ENCODE measurements at places on chromosomes 7 and 10. TPM values are rescaled to one million over a fixed set of nuclear protein-coding genes. Genes with fewer than 3 reads are reported as not detected.

DNA sequence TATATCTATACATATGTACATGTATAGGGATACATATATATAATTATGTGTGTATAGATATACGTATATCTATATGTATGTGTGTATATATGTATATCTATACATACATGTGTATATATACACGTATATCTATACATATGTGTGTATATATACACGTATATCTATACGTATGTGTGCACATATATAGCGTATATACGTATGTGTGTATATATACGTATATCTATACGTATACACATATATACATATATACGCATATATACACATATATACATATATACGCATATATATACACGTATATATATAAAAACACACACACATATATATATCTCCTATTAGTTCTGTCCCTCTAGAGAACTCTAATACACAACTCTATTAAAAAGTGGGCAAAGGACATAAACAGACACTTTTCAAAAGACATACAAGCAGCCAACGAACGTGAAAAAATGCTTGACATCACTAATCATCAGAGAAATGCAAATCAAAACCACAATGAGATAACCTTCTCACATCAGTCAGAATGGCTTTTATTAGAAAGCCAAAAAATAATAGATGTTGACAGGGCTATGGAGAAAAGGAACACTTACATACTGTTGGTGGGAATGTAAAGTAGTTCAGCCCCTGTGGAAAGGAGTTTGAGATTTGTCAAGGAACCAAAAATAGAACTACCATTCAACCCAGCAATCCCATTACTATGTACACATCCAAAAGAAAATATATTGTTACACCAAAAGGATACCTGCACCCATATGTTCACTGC, 22.0 kb upstream of the TMEM120A start:
- H3K36me3 ChIP-seq, result peaks cover 14% of the 10 kb centered on the region

DNA sequence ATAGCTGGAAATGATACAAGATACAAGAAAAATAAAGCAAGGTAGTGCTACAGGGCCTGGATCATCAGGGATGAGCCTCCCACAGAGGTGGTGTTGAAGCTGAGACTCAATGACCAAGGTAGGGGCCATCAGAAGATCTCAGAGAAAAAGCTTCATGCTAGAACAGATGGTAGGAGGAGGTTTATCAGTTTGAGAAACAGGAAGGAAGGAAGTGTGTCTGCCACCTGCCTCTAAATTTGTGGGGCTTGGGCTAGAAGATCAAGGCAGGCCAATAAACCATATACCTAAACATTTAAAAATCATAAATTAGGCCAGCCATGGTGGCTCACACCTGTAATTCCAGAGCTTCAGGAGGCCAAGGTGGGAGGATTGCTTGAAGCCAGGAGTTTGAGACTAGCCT, 410.8 kb upstream of the PRKCQ start:
- no peaks in the 10 kb centered on the region for H3K36me3 ChIP-seq
- DNase-seq, result no peak
- no peaks in the 10 kb centered on the region for H3K4me1 ChIP-seq
- H3K4me3 ChIP-seq, result no peak overlapping the region
- H3K27ac ChIP-seq, result no peak overlapping the region

- no peak for DNase-seq
- H3K4me1 ChIP-seq, result no peaks in the 10 kb centered on the region
- no peaks in the 10 kb centered on the region for H3K36me3 ChIP-seq
- H3K27me3 ChIP-seq, result no peaks in the 10 kb centered on the region
Observed at GRCh38 chr7:41476460-41476803, 226.5 kb downstream of the INHBA start.

DNA sequence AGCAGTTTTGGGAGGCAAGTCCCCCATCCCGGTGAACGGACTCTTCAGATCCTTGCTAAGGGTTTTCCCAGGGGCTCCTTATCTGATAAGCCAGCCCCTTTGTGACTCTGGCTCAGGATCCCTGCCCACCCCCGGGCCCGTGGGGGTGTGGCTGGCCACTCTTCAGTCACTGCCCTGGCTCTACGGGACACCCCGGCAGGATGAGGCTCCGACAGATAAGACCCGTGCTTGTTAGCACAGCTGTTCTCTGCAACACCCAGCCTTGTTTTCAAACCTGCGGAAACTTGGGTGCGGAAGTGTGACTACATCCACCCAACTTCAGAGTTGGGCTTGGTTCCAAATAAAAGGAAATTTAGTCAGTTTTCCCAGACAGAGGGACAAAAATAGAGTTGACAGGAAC, 66.7 kb upstream of the PODXL start:
- peak overlapping the region; percentile 71 for H3K27ac ChIP-seq
- peaks cover 52% of the 10 kb centered on the region for H3K4me1 ChIP-seq
- no peaks in the 10 kb centered on the region for H3K36me3 ChIP-seq
- H3K27me3 ChIP-seq, result no peaks in the 10 kb centered on the region

DNA sequence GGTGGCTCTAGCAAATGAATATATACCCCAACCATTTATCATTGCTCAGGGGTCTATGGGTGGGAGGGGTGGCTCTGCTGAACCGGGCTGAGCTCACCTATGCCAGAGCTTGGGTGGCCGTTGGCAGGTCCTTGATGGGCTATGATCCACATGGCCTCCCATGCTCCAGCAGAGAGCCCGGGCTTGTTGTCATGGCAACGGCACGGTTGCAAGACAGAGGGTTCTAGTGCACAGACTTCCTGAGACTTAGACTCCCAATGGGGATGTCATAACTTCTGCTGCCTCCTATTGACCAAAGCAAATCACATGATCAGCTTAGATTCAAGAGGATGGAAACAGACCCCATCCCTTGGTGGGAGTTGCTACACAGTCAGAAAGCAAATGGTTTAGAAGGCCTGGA, 36.4 kb upstream of the CARD11 start:
- DNase-seq, result no peak
- H3K36me3 ChIP-seq, result no peaks in the 10 kb centered on the region
- H3K4me1 ChIP-seq, result no peaks in the 10 kb centered on the region
- H3K4me3 ChIP-seq, result no peak overlapping the region
- no peaks in the 10 kb centered on the region for H3K27me3 ChIP-seq

DNA sequence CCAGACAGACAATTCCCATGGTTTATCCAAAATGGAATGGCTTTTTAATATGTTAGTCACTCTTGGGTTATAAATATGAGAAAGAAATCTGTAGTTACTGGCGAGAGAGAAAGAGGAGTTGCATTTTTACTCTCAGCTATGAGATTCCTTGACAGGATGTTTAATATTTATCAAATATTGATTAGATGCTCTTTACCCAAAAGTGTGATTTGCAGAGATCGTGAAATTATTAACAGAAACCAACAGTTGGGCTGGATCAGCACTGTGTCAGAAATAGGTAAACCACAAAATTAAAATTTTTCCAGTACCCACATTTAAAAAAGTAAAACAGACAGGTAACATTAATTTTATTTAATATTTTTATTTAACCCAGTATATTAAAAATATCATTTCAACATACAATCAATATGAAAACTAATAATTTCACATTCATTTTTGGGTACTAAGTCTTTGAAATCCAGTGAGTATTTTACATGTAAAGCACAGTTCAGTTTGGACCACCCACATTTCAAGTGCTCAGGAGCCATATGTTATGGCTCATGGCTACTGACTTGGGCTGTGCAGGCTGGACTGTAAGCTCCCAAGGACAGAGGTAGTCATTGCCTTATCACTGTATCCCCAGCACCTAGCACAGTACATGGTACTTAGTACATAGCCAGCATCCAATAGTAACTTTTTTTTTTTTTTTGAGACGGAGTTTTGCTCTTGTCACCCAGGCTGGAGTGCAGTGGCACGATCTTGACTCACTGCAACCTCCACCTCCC, 42.5 kb downstream of the KLHDC10 start:
- no peak for DNase-seq
- H3K27ac ChIP-seq, result no peak overlapping the region
- peaks cover 2% of the 10 kb centered on the region for H3K4me1 ChIP-seq
- H3K4me3 ChIP-seq, result no peak overlapping the region
- peaks cover 5% of the 10 kb centered on the region for H3K36me3 ChIP-seq

GRCh38 chr7:6162331-6162620, 110.1 kb downstream of the CYTH3 start:
- DNase-seq, result peak; percentile 94
- no peaks in the 10 kb centered on the region for H3K27me3 ChIP-seq

GRCh38 chr10:63910806-63911205, 389.6 kb downstream of the REEP3 start:
- H3K4me1 ChIP-seq, result no peaks in the 10 kb centered on the region
- no peak overlapping the region for H3K4me3 ChIP-seq
- H3K27ac ChIP-seq, result no peak overlapping the region
- H3K36me3 ChIP-seq, result no peaks in the 10 kb centered on the region
- no peak for DNase-seq
- no peaks in the 10 kb centered on the region for H3K27me3 ChIP-seq

DNA sequence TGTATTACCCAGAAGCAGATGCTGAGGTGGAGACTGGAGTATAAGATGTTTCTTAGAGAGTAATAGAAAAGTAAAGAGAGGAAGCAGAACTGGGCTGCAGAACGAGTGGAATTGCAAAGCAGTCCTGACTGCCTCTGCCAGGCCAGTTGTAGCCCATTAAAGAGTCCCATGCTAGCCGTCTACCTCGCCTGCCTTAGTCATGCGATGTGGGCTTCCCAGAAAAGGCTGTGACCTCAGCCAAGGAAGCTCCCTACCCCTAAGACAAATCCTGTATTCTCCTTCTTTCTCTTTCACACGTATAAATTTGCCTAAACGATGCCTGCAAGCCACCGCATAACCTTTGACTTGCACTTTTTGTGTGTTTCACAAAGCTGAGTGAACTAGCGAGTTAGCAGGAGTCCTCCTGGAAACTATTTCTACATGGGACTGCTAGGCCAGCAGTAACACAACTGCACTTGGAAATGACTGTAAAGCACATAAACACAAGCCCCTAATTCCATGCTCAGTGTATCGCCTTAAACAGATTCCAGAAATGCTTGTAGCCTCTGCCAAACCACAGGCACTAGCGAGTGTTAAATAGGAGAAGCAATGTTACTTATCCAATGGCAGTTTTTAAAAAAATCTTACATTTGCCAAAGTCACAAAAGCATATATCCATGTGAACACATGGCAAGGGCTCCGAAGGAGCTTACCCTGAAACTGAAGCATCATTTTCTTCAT, 47.4 kb upstream of the GNAI1 start:
- peak; percentile 76 for DNase-seq
- no peaks in the 10 kb centered on the region for H3K36me3 ChIP-seq
- no peaks in the 10 kb centered on the region for H3K27me3 ChIP-seq
- peak overlapping the region; percentile 63 for H3K27ac ChIP-seq
- H3K4me1 ChIP-seq, result peaks cover 9% of the 10 kb centered on the region

- H3K4me3 ChIP-seq, result peak overlapping the region; percentile 29
- no peaks in the 10 kb centered on the region for H3K36me3 ChIP-seq
- H3K4me1 ChIP-seq, result peaks cover 31% of the 10 kb centered on the region
Observed at GRCh38 chr7:141072548-141073172, 1.2 kb upstream of the TMEM178B start.

- DNase-seq, result no peak
- H3K4me1 ChIP-seq, result peaks cover 10% of the 10 kb centered on the region
- H3K4me3 ChIP-seq, result no peak overlapping the region
Observed at GRCh38 chr10:110368002-110368401, 63.3 kb upstream of the SMNDC1 start.

GRCh38 chr10:5960070-5960972, 17.0 kb downstream of the IL15RA start:
- no peaks in the 10 kb centered on the region for H3K27me3 ChIP-seq
- no peaks in the 10 kb centered on the region for H3K4me1 ChIP-seq
- H3K4me3 ChIP-seq, result no peak overlapping the region

- no peak overlapping the region for H3K4me3 ChIP-seq
- no peaks in the 10 kb centered on the region for H3K27me3 ChIP-seq
- peak; percentile 91 for DNase-seq
- peaks cover 16% of the 10 kb centered on the region for H3K4me1 ChIP-seq
- H3K27ac ChIP-seq, result no peak overlapping the region
- no peaks in the 10 kb centered on the region for H3K36me3 ChIP-seq
Observed at GRCh38 chr10:3213208-3213607, 40.6 kb upstream of the PITRM1 start.

GRCh38 chr10:61592581-61592980, 70.1 kb upstream of the CABCOCO1 start:
- no peaks in the 10 kb centered on the region for H3K4me1 ChIP-seq
- DNase-seq, result no peak
- no peaks in the 10 kb centered on the region for H3K36me3 ChIP-seq
- H3K4me3 ChIP-seq, result no peak overlapping the region
- H3K27me3 ChIP-seq, result no peaks in the 10 kb centered on the region

- H3K4me1 ChIP-seq, result peaks cover 8% of the 10 kb centered on the region
- no peaks in the 10 kb centered on the region for H3K36me3 ChIP-seq
- H3K27me3 ChIP-seq, result no peaks in the 10 kb centered on the region
- no peak for DNase-seq
- H3K27ac ChIP-seq, result no peak overlapping the region
Observed at GRCh38 chr7:47937711-47938573, 10.3 kb downstream of the PKD1L1 start.

DNA sequence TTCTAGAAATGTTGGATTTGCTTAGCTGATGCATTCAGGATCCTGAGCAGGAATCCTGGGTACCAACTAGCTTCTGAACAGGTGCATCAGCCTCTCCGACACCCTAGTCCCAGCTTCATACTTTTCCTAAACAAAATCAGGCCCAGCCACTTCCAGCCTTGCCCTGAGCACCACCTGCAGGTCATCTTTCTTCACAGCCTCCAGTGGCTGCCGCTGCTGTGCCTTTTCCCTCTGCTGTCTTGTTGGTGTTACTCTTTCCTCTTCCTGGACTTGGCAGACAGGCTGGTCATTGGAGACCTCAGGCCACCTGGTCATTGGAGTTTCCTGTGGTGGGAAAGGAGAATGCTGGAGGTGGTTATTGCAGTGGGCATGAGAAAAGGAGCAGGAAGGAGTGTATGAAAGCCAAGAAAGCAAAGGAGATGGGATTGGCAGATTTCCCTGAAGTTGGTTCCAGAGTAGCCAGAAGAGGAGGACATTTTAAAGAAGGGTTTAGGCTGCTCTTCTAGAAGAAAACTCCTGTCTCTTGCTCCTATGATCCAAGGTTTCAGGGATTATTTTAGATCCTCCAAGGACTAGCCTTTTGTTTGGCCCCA, 48.2 kb upstream of the NFKB2 start:
- peak; percentile 71 for DNase-seq
- H3K27ac ChIP-seq, result no peak overlapping the region
- H3K4me1 ChIP-seq, result peaks cover 6% of the 10 kb centered on the region

- no peak overlapping the region for H3K27ac ChIP-seq
- peaks cover 4% of the 10 kb centered on the region for H3K4me1 ChIP-seq
- no peaks in the 10 kb centered on the region for H3K36me3 ChIP-seq
- DNase-seq, result no peak
- H3K27me3 ChIP-seq, result peaks cover 14% of the 10 kb centered on the region
Observed at GRCh38 chr7:300048-300447, 10.1 kb downstream of the FOXL3 start.

HOXA10 gene
- total RNA-seq, result 21.2 TPM

TDRD1 gene
- 0.13 TPM for total RNA-seq

SLC26A5 gene
- not detected for total RNA-seq

SNX10 gene
- total RNA-seq, result 1.2 TPM

PDE1C gene
- 4.5 TPM for total RNA-seq

NUPR2 gene
- 0.18 TPM for total RNA-seq
